ENCODE measurements at places on chromosomes 13 and 19.

GRCh38 chr13:42885325-42885724, 103.9 kb downstream of the FAM216B start:
- DNase-seq, result no peak

DNA sequence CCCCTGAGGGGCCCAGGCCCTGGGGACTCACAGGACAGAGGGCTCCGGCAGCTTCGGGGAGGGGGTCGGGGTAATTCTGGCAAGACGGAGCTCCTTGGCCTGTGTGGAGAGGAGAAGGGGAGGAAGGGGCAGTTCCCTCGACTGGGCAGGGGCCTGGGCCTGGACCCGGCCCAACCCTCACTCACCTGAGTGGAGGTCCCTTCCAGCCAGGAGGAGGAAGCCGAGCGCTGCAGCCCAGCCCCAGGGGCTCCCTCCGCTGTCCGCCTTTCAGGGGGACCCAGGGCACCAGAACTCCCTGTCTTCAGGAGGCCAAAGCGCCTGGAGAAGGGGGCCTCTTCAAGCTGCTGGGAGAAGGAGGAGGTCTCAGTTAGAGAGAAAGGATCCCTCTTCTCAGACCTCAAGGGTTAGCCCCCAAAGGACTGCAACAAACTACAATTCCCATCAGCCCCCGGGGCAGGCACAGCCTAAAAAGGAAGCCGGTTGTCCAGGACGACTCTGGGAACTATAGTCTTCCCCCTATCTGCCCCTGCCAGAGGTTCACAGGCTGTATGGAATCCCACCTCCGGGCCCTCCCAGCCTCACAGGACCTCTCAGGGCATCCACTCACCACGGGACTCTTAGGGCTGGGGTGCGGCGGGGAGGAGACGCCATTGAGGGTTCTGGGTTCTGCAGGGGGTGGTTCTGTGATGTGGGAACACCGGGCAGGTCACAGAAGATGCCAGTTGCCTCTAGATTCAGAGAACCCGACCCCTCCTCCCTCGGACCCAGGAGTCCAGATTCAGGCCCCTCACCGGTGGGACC, 19.8 kb downstream of the EPS8L1 start:
- DNase-seq, result no peak

DNA sequence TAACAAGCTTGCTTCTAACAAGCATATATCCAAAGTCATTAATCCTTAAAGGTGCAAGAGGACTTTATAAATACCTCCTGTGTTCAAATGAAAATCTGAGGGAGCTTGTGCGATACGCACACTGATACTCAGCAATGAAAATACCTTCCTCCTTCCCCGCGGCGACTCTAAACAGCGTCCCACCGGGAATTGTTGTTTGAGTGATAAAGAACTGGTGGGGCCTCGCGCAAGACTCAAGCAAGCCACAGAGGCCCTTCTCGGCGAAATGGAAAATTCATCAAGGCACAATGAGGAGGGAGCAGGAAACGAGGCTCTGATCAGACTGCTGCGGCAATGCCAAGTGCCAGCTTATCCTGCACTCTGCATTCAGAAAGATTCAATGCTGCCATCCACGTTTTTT, 126.7 kb downstream of the ABCC4 start:
- no peak for DNase-seq

GRCh38 chr13:34805347-34805746, 136.7 kb upstream of the NBEA start:
- peak; percentile 42 for DNase-seq

DNA sequence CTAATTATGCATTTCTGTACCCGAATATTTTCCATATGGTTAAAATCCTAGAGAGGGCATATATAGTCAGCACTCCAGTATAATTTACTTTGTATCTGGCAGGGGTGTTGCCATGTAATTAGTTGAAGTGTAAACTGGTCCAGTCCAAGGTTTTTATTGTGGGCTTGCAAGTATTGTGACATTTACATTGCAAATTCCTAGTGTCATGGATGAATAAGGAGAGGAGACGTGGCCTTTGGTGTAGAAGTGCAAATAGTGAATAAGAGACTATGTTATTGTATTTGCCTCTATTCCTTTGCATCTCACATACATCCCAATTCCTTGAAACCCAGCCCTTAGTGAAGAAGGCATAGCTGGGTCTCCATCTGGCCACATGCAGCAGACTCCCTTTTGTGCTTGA, 330.6 kb downstream of the ATP8A2 start:
- no peak for DNase-seq

DNA sequence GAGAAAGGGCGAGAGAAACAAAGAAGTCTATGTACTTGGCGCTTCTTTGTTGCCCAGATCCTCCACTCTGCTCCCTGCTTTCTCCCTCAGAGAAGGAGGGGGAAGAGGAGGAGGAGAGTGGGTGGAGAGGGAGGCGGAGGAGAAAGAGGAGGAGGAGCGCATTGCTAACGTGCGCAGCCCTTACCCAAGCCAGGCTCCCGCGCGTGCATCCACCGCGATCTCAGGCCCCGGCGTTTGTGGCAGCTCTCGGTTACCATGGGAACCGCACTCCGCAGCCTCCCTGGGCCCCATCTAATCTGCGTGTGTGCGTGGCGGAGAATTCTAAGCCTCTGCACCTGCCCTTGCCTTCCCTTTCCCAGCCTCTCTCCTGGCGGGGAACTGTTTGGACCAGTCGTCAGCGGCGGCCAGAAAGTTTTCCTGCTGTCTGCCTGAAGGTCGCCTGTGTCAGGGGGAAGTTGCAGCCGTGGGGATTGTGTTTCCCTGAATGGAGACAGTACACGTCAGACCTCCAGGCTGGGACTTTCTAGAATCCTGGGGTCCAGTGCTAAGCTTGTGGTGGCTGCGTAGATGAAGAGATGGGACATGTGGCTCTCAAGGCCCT, at the start of gene ERICH6B:
ERICH6B (minus strand) TSS at position 239 of the 601 bp plus-strand sequence. CDS start 18,734 bp downstream, outside the sequence.
- peak; percentile 51 for DNase-seq

DNA sequence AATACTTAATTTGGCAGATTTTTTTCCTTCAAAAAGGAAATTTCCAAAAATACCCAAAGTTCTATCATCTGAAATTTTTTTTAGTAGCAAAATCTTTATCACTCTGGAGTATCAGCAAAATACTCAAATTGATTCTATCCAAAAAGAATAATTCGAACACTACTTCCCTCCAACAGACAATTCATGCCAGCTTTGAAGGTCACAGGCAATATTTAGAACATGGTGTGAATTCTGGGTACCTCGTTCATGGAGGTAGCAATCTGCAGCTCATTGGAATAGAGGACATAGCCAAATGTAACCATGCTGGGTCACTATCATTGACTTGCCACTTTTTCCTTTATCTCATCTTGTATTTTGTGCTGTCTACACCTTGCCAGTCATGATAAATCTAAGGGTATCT, 119.8 kb downstream of the STARD13 start:
- no peak for DNase-seq

GRCh38 chr13:21435687-21436151, 23.4 kb downstream of the ZDHHC20 start:
- DNase-seq, result peak; percentile 86

DNA sequence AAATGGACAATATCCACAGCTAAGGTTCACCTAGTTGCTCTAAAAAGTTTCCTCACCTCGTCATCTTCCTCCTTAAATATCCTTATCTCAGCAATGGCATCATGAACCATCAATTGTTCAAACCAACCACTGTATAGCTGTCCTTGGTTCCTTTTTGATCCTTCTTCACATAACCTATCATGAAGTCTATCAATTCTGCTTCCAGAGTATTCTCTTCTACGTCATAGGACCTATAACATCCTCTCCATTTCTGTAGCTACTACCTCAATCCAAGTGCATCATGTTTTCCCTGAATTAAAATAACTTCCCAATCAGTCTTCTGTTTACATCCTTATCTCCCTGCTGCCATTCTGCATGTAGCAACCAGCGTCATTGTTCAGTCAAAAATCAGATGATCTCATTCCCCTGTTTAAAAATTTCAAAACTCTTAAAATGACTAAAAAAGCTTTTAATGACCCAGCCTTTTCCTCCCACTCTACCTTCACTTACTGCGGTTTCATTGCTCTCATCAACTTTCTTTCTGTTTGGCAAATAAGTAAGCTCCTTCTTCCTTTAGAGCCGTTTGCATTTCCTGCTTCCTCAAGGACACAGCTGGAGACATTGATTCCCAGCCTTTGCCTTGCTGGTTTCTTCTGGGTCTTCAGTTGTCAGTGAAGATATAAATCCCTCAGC, 223.9 kb upstream of the MIR17HG start:
- DNase-seq, result no peak

DNA sequence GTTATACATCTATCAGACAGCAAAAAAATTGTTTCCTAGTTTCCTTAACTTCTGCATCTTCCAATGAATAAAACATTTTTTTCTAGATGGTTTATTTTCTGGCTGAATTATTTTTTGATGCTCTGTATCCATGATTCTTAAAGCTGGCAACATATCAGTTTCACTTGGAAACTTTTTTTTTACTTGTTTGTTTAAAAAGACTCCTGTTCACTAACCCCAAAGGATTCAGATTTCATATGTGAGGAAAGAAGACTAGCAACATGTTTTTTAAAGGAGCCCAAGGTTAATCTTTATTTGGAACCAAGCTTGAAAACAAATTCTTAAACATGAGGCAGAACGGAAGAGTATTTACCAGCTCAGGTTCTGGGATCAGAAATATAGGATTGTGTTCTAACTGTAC, 632.3 kb downstream of the SLITRK6 start:
- DNase-seq, result no peak

DNA sequence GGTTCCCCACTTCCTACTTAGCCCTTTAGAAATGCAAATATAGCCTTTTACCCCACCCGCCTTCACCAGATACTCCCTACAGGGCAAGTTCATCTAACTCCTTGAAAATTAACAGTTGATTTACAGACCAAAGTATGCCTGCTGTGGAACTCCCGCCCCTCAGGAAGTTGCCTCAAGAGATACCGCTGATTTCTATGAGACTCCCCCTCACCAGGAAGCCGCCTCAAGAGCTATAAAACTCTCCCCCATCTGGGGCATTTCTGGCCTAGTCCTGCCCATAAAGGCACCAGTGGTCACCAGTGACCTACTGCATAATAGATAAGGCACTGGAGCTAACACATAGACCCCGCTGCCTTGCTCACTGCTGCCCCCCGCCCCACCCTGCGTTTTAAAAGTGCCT, 201.7 kb upstream of the UBL3 start:
- no peak for DNase-seq

DNA sequence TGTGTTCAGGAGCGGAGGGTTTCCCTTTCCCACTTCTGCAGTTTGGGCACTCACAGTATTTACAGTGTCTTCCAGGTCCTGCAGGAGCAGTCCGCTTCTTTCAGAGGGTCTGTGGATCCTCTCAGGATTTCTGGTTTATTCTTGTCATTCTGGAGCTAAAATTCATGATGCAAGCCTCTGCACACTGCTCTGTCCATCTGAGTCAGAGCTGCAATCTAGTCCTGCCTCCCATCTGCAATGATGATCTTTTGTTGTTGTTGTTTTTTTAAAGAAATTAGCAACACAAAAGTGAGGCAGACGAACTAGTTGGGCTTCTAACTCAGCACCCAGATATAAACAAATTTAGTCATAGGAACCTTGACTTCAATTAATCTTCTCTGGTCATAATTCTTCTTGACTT, 86.5 kb downstream of the DLEU7 start:
- no peak for DNase-seq

DNA sequence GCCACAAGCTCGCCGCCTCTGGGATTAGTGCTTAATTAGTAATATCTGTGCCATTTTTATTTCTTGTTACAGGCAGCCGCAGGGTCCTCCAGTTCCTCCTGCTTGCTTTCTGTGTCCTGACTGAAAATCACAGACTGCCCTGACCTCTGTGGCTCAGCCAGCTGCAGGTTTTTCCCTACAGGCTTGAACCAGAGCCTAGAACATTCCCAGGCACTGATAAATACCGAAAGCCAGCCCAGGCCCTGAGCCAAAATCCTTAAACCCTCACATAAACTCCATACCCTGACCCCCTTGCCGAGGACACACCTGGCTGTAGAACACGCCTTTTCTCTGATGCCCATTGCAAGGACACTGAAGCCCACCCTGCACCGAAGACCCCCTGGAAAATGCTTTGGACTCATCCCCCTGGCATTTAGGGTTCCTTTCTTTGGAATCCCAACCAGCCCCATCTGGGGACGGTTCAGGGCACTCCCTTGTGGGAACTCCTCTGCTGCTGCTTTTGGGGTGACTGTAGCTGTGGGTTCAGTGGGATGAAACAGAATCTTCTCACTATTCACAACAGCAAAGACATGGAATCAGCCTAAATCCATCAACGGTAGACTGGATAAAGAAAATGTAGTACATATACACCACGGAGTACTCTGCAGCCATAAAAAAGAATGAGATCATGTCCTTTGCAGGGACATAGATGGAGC, 15.5 kb downstream of the DPP9 start:
- DNase-seq, result peak; percentile 53

DNA sequence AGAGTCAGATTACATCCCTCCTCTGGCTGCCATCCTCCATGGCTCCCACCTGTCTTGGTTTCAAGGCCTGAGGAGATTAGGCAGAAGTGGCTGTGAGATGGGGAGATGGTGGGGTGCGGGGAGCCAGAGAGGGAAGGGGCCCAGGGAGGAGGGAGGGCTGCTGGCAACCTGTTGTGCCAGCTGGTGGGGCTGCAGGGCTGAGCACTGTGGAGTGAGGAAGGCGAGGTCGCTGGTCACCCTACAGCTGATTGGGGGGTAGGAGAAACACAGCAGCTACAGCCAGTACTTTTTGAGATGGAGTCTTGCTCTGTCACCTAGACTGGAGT, 48.3 kb downstream of the CD320 start:
- no peak for DNase-seq

- DNase-seq, result no peak
Observed at GRCh38 chr19:35056513-35057063, 15.1 kb downstream of the HPN start.

DNA sequence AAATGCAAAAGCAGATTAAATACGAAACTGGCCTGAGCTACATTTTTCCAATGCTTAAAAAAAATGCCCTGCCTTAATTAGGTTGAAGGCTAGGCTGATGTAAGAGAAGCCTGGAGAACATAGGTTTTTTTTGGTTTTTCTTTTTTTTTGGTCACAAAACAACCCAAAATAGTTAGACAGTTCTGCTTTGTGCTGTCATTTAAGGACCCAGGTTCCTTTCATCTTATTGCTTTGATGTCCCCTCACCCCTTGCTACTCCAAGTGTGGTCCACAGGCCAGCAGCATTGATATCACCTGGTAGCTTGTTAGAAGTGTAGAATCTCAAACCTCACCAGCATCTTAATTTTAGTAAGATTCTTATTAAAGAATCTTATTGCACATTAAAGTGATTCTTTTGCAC, 14.4 kb downstream of the TDRD3 start:
- DNase-seq, result no peak

DNA sequence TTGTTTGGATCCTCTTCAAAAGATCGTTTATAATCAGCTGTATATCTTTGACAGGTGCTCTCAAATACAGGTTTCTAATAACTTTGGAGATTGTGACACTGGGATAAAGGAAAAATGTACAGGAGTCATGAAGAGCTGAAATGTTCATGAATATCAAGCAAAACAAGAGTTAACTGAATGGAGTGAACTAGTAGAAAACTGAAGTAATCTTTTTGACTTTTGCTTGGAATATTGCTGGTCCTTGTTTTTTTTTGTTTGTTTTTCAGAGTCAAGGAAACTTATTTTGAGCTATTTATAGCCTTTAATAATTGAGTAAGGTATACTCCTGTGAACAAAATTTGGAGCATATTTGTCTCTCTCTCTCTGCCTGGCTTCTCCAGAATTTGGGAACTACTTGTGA, 25.3 kb downstream of the MED4 start:
- no peak for DNase-seq

- DNase-seq, result no peak
Observed at GRCh38 chr13:48879432-48879831, 96.3 kb upstream of the FNDC3A start.

Data from EL (cell line).